ENCODE measurements at places on chromosomes 11 and 22.
A peak's percentile ranks its signal among the peaks of the same experiment; 100 is the strongest.

- DNase-seq = no peak
These were observed 63.4 kb downstream of the IGLL5 start for GRCh38 chr22:22951035-22951434.

GRCh38 chr22:47515384-47516125, 753.1 kb downstream of the TBC1D22A start:
- no peak for DNase-seq

- no peak for DNase-seq
These were observed 7.7 kb downstream of the OSBP start for GRCh38 chr11:59607703-59608454.

GRCh38 chr11:128409476-128409875, 177.9 kb downstream of the ETS1 start:
- peak; percentile 76 for DNase-seq

- no peak for DNase-seq
These were observed 114.0 kb upstream of the PLET1 start for GRCh38 chr11:112374486-112375140.

DNA sequence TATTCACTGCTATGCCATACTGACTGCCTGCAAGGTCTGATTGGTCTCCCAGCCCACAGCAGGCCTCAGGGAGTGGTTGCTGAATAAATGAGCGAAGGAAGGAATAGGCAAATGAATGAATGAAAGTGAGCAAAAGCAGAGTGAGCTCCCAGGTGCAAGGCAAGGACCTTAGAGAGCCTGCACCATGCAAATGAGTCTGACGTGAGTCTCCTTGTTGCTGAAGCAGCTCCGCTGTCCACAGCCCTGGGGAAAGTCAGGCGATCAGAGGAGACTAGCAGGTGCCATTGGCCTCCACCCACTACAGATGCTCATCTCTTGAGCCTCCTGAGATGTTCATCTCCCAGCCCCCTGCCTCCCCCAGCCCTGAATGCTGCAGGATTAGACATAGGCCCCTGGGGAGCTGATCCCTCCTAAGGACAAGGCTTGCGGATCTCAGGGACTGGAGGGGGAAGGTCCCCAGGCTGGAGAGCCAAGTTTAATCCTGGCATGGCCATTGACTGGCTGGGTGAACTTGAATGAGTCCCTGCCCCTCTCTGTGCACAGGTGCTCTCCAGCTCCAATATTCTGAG, 22.1 kb downstream of the GDPD5 start:
- no peak for DNase-seq

GRCh38 chr11:100709233-100709957, 22.3 kb downstream of the ARHGAP42 start:
- no peak for DNase-seq

DNA sequence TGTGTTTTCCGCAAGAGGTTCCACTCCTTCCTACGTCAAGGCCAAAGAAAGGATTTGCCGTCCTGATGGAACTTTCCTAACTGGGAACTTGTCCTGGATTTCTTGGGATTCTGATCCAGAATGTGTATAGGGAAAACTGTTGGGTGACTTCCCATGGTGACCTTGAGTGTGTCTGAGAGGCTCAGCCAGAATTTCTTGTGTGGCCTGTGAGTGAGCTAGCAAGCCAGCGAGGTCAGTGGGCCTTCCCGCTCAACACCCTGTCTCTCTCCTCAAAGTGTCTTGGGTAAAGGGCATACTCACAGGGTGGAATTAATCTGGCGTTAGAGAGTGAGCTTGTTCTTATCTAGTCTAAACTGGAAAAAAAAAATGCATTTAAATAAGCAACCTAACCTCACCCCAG, 20.4 kb downstream of the ZNRF3 start:
- peak; percentile 37 for DNase-seq

- DNase-seq = peak; percentile 47
These were observed 36.4 kb downstream of the PACSIN2 start for GRCh38 chr22:42978453-42979103.

- DNase-seq = no peak
These were observed 24.9 kb upstream of the GRAMD1B start for GRCh38 chr11:123405123-123405592.

- DNase-seq = peak; percentile 69
These were observed 43.9 kb downstream of the BBOX1 start for GRCh38 chr11:27084518-27084917.

- DNase-seq = no peak
These were observed 4.3 kb upstream of the ZBED4 start for GRCh38 chr22:49849161-49850020.

DNA sequence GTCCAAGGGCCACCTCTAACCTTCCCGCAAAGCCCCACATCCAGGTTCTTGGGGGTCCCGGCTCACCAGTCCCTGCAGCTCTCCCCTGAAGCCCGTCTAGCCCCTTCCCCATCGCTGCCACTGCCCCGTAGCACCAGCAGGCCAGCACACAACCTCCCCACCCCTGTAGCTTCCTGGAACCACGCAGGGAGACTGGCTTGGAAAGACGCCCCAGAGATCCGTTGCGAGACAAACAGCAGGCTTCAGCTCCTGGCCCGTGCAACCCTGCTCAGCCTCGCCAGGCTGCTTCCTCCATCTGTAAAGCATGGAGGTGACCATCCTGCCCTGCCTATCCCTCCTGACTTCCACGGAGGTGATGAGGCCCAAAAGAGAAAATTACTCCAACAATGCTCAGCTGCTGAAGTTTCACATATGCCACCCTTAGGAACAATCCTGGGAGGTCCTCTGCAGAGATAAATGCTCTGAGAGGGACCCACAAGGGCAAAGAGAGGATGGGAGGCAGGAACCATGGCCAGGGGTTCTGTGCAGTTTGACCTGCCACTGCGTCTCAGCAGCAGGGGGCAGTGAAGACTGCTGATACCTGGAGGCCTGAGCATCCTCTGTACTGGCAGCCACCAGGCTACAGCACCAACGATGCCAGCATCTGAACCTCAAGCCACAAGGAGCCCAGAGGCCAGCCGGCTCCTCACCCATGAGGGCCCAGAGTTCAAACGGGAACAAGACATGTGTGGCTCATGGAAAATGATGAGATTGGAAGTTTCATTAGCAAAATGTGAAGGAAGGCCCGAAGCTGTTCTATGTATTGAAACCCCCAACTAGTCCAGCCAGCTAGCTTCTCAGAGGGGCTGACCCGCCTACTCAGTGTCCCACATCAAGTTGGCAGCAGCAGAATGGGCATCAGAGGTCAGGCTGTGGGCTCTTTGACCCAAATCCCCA, 16.1 kb downstream of the DGCR2 start:
- DNase-seq = no peak

- DNase-seq = no peak
These were observed 1237.1 kb downstream of the FAM181B start for GRCh38 chr11:81496601-81497000.

DNA sequence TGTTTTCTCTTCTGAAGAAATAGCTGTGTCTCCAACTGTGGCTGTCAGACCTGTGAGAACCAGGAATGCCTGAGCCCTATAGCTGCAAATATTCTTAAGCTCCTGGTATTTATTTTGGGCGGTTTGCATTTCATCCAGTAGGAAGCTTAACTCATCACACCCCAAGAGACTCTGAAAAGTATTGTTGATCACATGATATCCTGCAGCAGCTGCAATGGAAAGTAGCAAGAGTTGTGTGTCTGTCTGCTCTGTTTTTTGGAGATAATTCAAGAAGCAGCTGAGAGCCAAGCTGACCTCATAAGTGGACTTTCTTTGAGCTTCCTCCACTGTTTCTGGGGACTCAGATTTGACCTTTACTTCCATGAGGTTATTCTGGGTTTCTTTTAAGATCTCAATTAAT, 36.4 kb upstream of the MRPL17 start:
- no peak for DNase-seq

DNA sequence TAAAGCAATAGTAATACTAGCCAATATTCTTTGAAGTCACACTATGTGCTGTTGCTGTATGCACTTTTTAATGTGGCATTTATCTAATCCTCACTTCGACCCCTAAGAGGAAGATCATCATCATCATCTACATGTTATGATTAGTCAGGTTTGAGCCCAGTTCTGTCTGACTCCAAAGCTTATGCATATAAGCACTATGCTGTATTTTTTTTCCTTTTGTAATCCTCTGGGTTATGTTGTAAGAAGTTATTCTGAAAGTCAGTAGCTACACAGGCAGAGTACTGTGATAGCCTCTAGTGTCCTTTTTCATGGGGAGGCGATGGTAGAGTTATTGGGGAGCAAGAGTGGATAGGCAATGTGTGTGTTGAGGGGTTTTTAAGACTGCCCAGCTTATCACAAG, 11.1 kb downstream of the MMP20 start:
- no peak for DNase-seq

DNA sequence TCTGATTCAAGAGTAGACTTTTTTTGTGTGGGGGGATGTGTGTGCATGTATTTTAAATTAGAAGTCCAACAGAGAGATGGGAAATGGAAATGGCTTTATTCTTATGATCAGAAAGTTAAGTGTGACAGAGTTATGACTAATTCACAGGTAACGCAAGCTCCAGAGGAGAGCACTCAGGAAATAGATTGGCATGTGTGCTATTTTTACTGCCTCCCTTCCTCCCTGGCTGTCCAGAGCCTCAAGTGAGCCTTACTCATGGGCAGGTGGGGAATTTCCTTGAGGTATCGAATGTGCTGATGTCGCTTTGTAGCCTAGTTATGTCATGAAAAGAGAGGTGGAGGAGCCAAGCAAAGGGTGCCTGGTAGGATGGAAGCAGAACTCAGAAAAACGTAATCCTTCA, 70.3 kb upstream of the BDNF start:
- no peak for DNase-seq

- DNase-seq = peak; percentile 32
These were observed 115.9 kb upstream of the CCDC179 start for GRCh38 chr11:22976146-22976545.

- no peak for DNase-seq
These were observed 21.8 kb upstream of the LRRC10B start for GRCh38 chr11:61486779-61487178.

DNA sequence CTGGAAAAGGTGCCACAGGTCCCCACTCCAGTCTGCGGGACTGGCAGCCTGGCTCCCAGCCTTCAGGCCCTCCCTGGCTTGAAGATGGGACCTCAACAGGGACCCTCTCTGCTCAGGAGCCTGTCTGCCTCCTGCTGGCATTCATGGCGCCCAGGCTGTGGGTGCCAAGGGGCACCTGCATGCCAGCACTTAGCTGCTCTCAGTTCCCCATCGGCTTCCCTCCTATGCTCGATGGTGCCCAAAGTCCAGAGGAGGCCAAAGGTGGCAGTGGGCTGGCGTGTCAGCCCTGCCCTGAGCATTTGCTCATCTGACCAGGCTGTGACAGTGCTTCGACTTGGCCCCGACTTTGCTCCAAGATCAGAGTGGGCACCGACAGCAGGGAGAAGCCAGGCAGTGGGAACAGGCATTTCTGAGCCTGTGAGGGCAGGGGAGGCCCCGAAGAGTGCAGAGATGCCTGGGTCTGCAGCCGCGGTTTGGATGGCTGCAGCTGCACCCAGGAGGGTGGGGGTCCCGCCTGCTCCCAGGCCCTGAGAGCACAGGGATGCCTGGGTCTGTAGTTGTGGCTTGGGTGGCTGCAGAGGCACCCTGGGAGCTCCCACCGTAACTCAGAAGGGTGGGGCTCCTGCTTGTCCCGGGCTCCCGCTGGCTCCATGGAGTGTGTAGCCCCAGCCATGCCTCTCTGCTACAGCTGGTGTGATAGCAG, 463.6 kb downstream of the TBC1D22A start:
- no peak for DNase-seq

- DNase-seq = no peak
These were observed 404.6 kb upstream of the CNTN5 start for GRCh38 chr11:98616098-98616655.

GRCh38 chr11:118398791-118399559, 2.4 kb upstream of the ATP5MG start:
- DNase-seq = peak; percentile 33

- DNase-seq = no peak
These were observed 18.8 kb downstream of the MB start for GRCh38 chr22:35598396-35598710.

GRCh38 chr11:19800162-19800561, 87.5 kb downstream of the NAV2 start:
- no peak for DNase-seq

DNA sequence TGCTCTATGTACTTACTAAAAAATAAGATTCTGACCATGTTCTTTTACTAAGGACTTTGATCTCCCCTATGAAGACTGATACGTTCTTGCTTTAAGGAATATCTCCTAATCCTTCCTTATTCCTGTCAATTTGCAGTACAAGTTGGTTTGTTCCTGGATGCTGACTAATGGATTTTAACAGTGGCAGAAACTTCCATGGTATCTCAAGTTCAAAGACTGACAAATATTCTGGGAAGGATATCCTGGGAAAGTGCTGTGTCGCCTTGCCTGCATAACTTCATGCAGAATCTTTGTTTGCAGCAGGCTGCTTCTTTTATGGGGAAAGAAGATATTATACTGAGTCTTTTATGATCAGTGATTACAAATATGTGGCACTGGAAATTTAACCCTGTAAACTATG, 8.4 kb upstream of the OR52J3 start:
- no peak for DNase-seq

GRCh38 chr11:111185266-111185665, 60.3 kb upstream of the POU2AF2 start:
- DNase-seq = peak; percentile 73

GRCh38 chr11:80109031-80109430, 668.2 kb upstream of the TENM4 start:
- DNase-seq = no peak

- peak; percentile 41 for DNase-seq
These were observed 978 bp downstream of the C11orf87 start for GRCh38 chr11:109422870-109423465.

DNA sequence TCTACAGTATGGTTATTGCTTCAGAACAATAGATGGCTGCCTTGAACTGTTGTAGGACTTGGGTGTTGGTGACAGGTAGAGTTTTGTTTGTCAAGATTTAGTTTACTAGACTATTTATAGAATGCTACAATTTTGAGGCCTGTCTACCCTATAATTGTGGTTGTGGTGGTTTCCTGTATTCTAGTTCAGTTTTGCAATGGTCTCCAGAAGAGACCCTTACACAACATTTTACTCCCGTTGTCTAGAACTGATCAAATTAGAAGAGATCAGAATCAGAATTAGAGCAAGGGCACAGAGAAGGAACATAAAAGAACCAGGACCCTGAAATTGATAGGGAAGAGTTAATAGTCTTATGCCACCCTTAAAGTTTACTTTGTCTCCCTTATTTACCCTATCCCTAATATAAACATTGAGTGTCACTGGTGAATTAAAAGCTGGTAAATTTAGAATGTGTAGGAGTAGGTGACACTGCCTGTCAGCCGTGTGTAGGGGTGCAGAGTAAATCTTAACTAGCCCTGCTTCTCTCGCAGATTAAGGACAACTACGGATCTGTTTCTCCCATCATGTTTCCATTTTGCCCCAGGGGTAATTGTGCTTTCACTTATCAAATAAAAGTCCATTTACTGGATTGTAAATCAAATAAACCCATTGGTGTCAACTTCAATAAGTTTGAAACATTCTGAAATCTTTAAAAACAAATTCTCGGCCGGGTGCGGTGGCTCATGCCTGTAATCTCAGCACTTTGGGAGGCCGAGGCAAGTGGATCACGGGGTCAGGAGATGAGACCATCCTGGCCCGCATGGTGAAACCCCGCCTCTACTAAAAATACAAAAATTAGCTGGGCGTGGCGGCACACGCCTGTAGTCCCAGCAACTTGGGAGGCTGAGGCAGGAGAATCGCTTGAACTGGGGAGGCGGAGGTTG, 10.9 kb upstream of the PHLDB1 start:
- DNase-seq = no peak

Data from foreskin fibroblast (primary cell).